Transverse colon (tissue), 4 donors: ENCODE measurements at places on chromosomes 3 and 15.

DNA sequence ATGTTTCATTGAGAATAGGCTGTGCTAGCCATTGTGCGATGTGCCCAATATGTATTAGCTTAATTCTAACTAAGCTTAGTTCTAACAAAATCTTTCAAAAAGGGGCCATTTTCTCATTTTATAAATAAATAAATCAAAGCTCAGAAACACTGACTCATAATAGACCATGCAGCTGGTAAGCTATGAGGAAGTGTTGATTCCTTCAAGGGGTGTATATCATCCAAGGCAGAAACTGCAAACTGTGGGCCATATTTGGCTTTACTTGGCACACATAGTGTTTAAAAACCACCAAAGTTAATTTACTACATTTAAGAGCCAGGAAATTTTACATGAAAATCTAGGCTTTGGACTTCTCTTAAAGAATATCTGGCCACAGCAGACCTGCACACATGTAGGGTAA, 136.5 kb downstream of the ZNF621 start:
- DNase-seq, result no peak

GRCh38 chr3:117473981-117474538, 764.5 kb downstream of the TUSC7 start:
- no peak for DNase-seq

DNA sequence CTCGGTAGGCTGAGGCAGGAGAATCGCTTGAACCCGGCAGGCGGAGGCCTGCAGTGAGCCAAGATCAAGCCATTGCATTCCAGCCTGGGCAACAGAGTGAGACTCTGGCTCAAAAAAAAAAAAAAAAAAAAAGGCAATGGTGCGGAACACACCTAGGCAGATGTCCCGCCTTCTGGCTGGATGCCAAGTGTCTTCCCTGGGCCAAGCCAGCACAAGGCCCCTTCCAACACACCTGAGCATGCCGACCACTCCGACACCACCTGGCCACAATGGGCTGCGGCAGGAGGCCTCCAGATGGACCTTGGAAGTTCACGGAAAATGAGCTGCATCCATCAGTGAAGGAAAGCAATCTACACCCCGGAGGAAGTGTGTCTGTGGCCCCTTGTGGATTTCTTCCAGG, 19.0 kb downstream of the NUP210 start:
- no peak for DNase-seq

DNA sequence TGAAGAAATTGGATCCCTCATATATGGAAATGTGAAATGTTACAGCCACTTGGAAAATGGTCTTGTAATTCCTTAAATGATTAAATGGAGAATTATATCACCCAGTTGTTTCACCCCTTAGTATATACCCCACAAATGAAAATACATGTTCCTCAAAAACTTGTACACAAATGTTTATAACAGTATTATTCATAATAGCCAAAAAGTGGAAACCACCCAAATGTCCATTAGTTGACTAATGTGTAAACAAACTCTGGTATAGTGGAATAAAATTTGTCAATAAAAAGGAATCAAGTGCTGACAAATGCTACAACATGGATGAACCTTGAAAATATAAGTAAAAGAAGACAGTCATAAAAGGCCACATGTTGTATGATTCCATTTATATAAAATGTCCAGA, 12.5 kb downstream of the FAM162A start:
- no peak for DNase-seq

- DNase-seq, result no peak
Observed at GRCh38 chr15:98565566-98565965, 82.8 kb upstream of the IGF1R start.

- no peak for DNase-seq
Observed at GRCh38 chr3:57655727-57656126, 37.1 kb downstream of the DENND6A start.

DNA sequence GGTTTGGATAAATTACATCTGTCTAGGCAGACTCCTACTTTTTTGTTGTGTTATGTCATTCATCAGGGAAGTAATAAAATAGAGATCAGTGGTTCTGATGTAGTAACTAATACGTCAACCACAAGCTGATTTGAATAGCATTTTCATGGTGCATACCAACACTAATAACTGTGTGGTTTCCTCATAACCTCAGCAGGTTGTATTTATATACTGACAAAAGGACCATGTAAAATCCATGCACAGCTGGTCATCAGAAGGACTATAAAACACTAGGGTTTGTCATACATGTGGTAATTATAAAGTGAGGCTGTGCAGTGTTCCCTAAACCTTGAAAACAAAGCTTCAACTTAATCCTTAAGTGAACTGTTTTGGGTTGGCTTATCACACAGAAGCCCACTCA, 216.8 kb upstream of the RBMS3 start:
- no peak for DNase-seq

DNA sequence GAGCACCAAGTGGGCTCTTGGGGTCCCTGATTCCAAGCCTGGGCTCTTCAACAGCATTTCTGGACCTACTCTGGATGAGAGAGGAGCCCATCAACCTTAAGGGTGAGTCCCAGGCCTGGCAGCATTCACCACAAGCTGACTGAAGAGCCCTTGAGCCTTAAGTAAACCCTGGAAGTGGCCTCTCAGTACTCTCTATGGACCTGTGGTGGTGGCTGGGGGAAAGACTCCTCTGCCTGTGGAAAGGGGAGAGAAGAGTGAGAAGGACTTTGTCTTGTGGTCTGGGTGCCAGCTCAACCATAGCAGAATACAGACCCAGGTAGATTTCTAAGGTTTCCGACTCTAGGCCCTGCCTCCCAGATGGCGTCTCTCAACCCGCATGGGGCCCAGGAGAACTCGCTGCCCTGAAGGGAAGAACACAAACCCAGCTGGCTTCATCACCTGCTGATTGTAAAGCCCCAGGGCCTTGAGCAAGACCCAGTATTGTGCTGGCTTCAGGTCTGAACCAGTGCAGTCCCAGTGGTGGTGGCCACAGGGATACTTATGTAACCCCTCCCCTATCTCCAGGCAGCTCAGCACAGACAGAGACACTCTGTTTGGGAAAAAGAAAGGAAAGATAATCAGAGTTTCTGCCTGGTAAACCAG, 71.4 kb downstream of the TFDP2 start:
- DNase-seq, result no peak

DNA sequence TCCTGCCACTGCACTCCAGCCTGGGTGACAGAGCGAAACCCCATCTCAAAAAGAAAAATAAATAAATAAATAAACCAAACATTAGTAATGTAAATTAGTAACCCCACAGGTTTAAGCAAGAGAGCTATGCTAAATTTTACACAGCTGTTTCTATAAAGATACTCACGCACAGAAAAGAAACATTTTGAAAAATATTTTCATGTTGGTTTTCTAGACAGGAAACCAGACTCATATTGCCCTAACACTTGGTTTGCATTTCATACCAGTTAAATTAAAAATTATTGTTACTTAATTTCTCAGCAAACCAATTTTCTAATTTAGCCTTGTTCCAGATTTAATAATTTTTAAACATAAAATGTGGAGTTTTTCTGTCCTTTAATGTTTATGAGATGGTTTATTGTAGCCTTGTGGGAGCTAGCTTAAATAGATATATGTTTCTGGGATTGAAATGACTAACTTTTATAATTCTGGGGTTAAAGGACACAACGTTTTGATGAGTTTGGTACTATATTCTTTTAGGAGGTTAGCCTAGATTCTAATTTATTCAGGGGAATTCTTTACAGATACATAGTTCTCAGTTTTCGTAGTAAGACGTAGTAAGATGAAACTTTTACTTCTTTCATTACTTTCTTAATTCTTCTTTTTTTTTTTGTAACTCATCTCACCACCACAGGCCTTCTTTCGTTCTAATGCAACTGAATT, 42.6 kb upstream of the SLC4A7 start:
- no peak for DNase-seq

- no peak for DNase-seq
Observed at GRCh38 chr15:79209116-79209515, 73.4 kb upstream of the ANKRD34C start.

GRCh38 chr3:166455744-166456143, 618.5 kb upstream of the BCHE start:
- no peak for DNase-seq

DNA sequence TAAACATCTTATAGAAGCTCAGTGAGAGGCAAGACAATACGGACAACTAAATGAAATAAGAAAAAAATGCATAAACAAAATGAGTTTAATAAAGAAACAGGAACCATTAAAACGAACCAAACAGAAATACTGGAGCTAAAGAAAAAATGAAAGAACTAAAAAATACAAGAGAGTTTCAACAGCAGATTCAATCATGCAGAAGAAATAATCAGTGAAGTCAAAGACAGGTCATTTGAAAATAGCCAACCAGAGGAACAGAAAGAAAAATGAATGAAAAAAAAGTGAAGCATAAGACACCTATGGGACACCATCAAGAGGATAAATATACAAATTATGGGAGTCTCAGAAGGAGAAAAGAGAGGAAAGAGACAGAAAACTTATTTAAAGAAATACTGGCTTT, 42.5 kb upstream of the PRR20G start:
- no peak for DNase-seq

DNA sequence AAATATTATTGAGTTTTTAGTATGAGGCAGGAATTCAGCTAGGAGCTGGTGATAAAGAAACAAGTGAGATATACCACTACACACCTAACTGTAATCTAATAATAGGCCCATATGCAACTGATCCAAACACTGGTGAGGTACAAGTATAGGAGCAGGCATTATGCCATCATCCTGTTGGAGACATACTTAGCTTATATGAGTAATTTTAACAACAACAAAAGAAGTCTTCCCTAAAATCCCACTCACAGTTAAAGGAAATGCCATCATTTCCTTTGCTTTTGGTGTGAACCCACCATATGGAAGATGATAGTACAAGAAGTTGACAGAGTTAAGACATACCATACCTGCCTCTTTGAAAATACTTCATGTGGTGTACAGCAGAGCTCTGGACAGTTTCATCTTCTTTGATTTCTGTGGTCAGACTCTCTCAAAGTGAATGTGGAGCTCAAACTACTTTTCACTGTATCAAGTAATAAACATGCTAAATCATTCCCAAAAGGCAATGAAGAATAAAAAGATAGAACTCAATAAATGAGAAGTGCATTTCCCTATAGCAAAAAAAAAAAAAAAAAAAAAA, 85.5 kb downstream of the CD200R1L start:
- no peak for DNase-seq

- DNase-seq, result no peak
Observed at GRCh38 chr3:108106449-108106848, 15.6 kb upstream of the CD47 start.

DNA sequence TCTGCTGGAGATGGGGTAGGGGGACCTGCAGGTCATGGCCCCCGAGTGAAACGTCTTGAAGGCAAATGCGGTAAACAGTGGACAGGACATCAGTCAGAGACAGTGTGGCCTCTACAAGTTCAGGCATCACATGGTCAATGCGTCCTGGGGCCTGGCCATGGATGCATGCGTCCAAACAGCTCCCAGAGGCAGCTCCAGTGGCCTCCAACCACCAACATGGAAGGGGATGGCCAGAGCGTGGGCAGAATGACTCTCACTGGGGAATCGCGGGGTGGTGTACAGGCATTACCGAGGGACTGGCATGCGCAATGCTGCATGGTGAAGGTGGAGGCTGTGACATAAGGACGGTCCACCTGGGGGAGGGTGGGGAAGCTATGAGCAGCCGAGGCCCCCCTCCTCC, 35.6 kb upstream of the IQSEC1 start:
- no peak for DNase-seq
